Skin of body (tissue), 3 donors: ENCODE measurements at places on chromosomes 16 and 17. TPM values are rescaled to one million over a fixed set of nuclear protein-coding genes. Genes with fewer than 3 reads are reported as not detected.

- DNase-seq: peak; percentile 24
Observed at GRCh38 chr16:67091906-67092566, 17.7 kb upstream of the PHAF1 start.

DNA sequence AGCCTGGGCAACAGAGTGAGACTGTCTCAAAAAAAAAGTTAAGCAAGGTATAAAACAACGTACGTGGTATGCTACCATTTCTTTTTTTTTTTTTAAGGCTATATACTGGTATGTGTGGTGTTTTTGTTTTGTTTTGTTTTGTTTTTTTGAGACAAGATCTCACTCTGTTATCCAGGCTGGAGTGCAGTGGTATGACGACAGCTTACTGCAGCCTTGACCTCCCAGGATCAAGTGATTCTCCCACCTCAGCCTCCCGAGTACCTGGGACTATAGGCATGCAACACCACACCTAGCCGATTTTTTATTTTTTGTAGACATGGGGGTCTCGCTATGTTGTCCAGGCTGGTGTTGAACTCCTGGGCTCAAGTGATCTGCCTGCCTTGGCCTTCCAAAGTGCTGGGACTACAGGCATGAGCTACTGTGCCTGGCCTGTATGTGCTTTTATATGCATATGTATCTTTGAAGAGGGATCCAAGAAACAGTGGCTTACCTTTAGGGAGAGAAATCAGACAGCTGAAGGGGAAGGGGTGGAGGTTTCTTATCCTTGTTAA, 6.5 kb downstream of the CENPV start:
- no peak for DNase-seq

GRCh38 chr17:968812-969730, 10.5 kb downstream of the NXN start:
- no peak for DNase-seq

The TRIM16 gene
- 45.4 TPM for total RNA-seq
